ENCODE measurements at places on chromosomes 3 and 15.

GRCh38 chr3:194691481-194692283, 6.0 kb downstream of the FAM43A start:
- DNase-seq: no peak

DNA sequence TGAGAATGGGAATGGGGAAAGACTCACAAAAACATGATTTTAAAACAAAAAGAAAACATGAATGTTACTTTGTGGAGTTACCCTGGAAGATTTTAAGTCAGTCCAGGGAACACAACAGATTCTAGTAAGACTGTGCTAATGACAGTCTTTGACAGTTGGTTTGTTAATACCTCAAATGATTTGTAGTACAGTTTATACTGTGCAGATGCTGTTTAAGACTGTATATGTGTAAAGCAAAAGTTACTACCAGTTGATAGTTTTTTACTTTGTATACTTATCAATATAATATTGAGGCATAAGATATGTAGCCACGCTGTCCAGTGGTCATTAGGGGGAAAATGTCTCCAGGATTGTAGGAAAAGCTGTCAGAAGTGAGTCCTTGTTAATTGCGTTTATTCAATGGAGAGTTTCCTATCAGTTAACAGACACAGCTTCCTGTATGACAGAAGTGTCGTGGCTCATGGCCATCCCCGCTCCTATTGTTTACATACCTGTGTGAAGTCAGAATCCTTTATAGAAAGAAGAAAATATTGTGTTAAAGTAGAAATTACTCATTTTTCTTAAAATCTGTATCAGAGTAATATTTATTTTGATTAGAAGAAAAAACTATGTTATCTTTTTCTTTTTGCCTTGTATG, 36.0 kb downstream of the NKIRAS1 start:
- DNase-seq: peak; percentile 29

GRCh38 chr15:67127331-67127664, 61.9 kb downstream of the SMAD3 start:
- DNase-seq: no peak

DNA sequence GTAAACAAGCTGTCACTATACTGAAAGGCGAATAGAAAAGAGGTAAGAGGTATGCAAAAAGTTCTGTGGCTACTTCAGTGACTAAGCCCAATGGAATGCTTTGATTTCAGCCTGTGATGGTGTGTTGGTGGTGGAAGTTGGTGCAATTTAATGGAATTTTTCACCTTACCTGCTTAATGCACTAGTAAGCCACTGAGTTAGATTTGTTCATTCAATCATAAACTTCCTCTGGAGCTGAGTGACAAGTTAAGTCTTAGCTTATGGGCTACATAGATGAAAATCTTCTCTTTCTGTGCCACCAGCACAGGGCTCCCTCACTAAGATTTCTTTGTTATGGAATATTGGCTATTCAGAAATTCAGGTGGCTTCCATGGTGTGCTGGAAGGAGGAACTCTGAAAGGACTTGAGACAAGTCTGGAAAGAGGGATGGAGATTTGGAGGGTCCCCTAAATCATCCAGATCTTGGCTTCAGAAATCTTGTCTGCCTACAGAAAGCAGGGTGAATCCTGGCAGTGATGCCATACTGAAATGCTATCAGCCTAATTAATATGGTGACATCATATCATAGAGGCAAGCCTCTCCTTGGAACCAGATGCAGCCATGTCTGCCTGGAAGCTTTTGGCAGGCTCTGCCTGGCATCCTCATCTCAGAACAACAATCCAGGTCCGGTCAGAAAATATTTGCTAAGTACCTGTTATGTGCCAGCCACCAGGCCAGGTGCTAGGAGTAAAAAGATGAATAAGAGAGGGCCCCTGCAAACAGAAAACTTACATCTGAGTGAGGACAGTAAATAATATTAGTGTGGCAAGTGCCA, 8.1 kb upstream of the GAP43 start:
- DNase-seq: peak; percentile 22

DNA sequence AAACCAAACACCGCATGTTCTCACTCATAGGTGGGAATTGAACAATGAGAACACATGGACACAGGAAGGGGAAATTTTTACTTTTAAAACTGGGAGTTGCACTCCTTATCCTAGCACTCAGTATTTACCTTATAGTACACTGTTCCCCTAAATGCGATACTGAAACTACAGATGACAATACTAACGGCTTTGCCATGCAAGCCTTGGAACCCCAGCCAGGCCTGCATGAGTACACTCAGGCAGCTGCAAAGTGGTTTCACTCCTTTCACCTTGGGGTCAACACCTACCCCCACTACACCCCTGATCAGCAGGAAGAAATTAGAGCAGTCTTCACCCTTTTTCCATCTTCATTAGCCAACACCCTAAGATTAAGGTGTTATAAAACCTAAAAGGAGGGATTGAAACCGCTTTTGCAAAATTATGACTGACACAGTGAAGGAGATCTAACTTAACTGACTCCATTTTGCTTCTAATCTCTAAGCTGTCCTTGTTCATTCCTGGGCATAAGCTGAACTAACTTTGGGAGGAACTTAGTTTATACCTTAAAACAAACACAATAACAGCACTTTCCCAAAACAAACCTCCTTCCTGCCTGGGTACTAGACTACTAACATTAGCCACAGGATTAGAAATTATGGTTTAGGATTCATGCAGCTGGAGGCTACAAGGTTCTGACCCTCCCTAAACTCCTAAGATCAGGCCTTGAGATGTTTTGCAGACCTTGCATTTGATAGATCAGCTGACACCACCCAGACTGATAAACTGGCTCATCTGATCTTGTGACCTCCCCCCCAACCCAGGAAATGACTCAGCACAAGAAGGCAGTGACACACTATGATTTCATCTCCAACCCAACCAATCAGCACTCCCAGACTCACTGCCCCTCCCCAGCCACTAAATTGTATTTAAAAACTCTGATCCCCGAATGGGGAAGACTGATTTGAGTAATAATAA, 452.1 kb upstream of the PPP2R3A start:
- peak; percentile 71 for DNase-seq

GRCh38 chr15:43792761-43793476, 799 bp downstream of the SERF2 start:
- DNase-seq: peak; percentile 45

DNA sequence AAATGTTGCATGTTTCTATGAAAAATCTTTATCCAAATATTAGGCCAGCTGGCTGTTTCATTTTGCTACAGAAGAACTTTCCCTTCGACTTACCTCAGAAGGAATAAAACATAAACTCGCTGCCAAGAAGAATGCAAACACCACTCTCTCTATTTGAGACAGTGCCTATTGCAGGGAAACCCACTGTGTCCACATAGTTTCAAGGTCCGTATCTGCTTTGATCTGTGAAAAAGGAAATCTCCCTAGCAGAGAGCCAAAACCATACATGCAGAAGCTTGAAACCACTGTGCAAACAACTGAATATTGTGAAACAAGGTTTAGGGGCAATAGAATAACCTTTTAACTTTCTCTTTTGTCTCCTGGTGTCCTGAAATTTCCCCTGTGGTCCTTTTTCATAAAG, 35.0 kb upstream of the CAPN7 start:
- DNase-seq: peak; percentile 30

DNA sequence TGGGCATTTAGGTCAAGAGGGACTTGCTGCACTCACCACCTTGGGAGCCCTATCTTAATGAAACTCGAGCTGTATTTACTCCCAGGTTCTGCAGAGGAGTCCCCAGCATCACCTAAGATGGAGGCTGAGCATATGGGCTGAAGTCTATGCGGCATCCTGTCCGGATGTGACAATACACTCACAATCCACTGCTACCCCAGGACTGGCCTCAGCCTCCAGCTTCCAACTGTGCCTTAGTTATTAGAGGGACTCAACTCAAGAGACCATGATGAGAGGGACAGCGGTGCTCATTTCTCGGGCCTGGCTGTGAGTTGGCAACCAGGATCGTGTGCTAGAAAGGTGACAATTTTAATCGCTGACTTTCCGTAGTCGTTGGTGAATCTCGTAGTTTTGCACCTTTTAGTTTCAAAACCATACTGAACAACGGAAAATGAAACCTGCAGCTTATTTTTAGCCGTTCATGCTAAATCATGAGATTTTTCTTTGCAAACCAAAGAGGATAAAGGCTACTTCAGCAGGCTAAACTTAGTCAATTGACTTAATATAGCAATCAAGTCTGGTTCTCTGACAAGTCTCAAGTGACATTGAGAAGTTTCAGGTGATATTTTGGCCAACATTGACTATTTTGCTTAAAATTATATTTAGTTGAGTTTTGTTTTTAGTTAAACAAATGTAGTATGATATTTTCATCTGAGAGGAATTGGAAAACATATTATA, 11.1 kb downstream of the ZBTB38 start:
- no peak for DNase-seq

DNA sequence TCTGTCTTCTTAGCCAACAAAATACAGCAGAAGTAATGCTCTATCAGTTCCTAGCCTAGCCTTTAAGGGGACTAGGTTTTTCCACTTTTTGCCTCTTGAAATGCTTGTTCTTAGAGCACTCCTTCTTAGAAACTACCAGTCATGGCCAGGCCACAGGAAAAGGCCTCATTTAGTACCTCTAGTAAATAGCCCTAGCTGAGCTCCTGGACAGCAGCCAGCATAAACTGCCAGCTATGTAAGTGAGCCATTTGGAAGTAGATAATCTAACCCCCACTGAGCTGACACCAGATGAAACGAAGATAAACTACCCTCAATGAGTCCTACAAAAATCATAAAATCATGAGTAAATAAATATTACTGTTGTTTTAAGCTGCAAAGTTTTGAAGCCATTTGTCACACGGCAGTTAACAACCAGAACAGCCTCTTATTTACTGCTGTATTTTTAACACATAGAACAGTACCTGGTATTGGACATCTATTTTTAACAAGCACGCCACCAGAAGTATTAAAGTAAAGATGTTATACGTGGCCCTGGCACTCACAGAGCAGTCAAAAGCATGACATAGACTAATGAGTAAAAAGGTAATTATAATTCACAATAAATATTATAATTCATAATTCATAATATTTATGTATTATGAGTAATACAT, 12.0 kb downstream of the TBC1D5 start:
- peak; percentile 15 for DNase-seq

DNA sequence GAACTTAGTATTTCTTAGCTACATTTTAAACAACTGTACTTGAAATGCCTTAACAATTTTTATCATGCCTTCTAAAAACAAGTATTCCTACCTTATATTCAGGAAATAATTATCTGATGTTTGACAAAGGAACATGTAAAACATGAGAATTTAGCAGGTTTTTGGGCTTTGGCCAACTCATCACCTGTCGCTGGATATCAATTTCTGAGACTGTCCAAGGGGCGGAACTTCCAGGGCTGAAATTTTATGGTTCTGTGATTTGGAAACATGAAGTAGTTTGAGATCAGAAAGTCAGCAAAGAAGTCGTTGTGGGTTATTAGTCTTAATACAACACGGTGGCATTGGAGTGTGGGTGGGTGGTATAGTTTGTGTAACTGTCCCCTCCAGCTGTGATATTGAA, 282.2 kb upstream of the LRRN1 start:
- no peak for DNase-seq

- DNase-seq: no peak
Observed at GRCh38 chr15:25739687-25740121, 123.4 kb downstream of the ATP10A start.

GRCh38 chr3:5226783-5227182, 39.3 kb downstream of the EDEM1 start:
- DNase-seq: peak; percentile 41

GRCh38 chr15:23642413-23643044, 5.1 kb downstream of the MAGEL2 start:
- peak; percentile 53 for DNase-seq

GRCh38 chr15:81710328-81710727, 335.5 kb downstream of the MEX3B start:
- DNase-seq: no peak

- no peak for DNase-seq
Observed at GRCh38 chr3:50345586-50346234, at the start of gene ZMYND10. Gene ZMYND10 (minus strand): TSS chr3:50345732. CDS start chr3:50345579, 153 bp downstream.

DNA sequence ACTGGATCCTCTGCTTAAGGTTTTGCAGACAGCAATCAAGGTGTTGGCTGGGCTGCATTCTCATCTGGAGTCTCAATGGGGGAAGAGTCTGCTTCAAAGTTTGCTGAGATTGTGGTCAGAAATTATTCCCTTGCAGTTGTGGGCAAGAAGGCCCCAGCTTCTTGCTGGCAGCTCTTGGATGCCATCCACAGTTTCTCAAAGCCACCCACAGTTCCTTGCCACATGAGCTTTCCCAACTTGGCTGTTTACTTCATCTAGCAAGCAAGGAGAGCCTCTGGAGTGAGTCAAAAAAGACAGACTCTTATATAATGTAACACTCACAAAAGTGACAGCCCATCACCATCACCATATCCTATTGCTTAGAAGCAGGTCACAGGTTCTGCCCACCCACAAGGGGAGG, 62.1 kb upstream of the ABHD2 start:
- no peak for DNase-seq

DNA sequence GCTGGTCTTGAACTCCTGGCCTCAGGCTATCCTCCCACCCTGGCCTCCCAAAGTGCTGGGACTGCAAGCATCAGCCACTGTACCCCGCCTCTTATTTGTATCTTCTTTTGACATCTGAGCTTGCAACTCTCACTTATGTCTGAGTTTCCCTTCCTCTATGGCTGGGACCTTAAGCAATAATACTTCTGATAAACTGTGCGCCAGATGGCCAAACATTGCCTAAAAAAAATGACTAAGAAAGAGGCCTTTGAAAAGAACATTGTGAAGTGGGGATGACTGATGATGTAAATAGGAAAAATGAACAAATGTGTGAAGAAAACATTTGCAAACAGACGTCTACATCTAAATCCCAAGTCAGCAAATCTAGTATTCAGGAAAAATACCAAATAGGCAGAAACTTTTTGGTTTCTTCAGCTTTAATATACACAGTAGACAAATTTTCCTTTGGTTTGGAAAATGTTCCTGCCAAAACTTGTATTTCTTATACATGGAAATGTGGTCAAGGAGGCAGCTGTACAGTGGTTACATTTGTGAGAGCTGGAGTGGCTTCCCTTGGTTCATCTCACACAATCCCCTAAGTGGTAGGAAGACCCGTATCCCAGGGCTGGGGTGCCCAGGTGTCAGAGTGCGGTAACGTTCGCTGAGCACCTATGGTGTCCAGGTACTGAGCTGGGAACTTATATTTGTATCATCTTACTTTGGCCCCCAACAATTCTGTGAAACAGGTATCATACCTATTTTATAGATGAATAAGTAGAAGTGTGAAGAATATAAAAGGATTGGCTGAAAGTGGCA, 11.6 kb upstream of the TFRC start:
- DNase-seq: peak; percentile 20

GRCh38 chr3:67067251-67067650, 69.1 kb downstream of the KBTBD8 start:
- DNase-seq: no peak

DNA sequence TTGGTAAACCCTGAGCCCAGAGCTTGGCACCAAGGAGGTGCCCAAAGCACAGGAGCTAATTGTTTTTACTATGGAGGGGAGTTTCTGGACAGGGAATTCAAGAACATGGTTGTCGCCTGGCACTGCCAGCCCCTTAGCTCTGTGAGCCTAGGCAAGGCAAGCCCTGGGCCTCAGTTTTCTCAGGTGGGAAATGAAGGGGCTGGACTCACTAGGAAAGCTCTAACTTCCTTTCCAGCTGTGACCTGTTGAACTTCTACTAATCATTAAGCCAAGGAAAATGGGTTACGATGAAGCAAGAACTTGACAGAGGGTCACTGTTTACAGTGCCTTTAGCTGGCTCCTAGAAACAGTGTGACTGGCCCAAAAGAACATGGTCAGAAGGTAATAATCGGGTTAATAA, 277.2 kb downstream of the SHQ1 start:
- no peak for DNase-seq

- no peak for DNase-seq
Observed at GRCh38 chr15:38071211-38071972, 137.0 kb downstream of the TMCO5A start.

Data from mesenchymal stem cell (in vitro differentiated cells and primary cell).